Omental fat pad (tissue), 4 donors: ENCODE measurements at places on chromosomes 7 and 10. TPM values are rescaled to one million over a fixed set of nuclear protein-coding genes. Genes with fewer than 3 reads are reported as not detected.

DNA sequence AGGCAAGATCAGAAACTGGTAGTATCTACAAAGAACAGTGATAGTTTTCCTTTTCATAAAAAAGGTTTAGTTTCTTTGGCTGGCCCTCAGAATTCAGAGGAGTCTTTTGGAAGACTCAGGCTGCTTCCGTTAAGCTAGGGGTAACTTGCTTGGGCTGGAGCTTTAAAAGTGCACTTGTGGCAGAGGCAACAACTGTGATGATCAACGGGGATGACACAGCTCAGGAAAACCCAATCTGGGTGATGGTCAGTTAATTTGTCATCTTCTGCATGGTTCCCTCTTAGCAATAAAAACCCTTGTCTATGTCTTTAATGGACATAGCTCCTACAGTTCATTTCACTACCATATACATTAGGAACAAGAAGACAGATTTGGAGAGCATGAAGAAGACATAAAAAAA lies 46.7 kb downstream of the SGMS1 start:
- DNase-seq = no peak

DNA sequence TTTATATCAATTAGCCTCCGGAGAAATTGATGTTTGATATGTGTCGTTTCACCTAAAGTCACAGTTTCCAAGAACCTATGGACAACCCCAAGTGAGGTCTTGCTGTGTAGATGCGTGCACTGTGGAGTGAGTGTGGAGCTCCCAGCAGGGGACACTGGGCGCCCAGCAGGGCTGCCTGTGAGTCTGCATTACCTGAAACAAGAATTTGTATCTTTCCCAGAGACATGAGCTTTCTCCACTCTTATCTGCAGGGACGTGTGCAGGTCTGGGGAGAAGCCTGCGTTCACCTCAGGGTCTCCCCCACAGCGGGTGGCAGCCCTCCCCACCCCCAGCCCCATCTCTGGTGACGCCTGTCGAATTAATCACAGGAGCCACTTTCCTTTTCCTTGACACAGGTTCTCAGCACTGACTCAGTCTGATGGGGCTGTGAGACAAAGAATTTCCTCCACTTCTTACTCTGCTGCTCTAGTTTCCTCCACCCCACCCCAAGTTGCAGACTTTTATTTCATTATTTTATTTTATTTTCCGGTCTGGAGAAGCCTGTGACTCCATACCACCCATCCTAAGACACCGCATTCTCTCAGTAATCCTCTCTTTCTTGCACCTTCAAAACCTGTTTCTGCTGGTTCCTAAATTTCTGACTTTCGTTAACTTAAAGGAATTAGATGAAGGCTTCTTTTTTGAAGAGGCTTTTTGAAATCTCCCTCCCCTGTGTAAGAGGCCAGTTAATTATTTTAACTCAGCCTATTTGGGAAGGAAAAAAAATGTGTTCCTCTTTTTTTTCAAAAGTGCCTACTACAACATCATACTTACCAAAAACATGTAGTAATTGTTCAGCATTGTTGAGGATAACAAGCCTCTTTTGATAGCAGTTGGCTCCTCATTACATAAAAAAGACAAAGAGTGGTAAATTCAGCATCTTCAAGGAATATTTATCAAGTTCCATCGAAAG lies 17.0 kb upstream of the INSIG1 start:
- no peak for DNase-seq

DNA sequence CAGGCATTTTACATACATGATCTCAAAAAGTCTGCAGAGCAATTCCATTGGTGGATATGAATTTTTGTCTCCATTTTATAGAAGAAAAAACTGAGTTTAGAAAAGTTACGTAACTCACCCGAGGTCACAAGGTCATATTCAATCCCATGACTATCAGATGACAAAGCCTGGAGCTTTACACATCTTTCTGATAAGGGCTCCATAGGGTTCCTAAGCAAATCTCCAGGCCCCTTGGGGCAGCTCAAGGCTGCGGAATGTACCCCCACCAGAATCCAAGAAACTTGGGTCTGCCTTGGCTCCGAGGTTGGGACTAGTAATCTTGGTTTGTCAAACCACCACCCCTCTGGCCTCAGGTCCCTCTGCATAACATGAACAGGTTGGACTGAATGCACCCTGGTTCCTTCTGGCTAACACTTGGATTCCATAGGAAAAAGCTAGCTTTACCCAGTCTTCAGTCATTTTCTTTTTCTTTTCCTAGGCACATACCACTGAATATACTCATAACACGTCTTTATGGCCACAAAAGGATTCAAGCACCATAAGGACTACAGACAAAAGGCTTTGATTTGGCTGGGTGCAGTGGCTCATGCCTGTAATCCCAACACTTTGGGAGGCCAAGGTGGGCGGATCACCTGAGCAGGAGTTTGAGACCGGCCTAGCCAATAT lies 55.5 kb downstream of the PIP4K2A start:
- DNase-seq = no peak

DNA sequence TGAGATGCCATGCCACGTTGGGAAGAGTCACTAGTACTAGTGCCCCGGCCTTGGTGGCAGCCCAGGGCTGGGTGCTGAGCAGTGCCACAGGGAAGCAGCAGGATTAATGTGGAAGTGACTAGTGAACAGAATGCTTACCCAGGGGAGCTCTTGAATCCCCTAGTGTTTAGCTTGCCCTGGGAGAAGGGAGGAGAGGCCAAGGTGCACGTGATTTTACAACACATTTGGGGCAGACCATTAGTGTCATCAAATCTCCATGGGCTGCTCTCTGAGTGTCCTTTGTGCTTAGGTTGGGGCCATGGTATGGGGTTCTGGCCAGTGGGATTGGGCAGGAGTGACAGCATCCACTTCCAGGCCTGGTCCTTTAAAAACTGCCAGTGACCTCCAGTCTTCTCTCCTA lies 37.5 kb downstream of the ARHGAP22 start:
- no peak for DNase-seq

DNA sequence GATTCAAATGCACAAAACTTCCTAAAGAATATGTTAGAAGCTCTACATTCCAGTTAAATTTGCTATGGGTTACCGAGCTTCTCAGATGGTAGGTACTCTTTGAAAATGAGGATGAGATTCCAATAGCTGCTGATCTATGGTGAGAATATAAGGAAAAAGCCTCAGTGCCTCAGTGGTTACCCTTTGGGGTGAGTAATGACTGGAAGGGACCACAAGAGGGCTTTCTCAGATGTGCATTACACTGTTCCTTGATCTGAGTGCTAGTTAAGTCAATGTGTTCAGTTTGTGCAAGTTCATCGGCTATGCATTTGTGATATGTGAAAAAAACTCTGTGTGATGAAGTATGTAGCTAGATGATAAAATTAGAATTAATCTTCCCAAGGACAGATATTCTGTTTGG lies 3.5 kb downstream of the NRCAM start:
- DNase-seq = no peak

DNA sequence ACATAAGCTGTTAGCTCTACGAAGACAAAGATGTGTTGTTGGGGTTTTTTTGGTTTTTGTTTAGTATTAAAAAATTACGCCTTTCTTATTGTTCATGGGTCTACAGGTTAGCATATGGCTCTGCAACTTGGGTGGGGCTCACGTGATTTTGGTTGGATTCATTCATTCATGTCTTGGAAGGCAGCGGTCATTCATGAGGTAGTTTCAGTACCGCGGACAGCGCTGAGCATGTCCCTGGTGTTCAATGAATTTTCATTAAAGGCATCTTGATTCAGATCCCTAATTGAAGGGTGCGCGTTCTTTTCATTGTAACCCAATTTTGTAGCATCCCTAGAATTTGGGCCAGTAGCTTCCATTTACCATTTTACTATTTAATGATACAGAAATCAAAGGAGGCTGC lies 42.9 kb upstream of the TCERG1L start:
- no peak for DNase-seq

- no peak for DNase-seq
Measured at GRCh38 chr7:157793973-157794745, 457.4 kb downstream of the DNAJB6 start.

DNA sequence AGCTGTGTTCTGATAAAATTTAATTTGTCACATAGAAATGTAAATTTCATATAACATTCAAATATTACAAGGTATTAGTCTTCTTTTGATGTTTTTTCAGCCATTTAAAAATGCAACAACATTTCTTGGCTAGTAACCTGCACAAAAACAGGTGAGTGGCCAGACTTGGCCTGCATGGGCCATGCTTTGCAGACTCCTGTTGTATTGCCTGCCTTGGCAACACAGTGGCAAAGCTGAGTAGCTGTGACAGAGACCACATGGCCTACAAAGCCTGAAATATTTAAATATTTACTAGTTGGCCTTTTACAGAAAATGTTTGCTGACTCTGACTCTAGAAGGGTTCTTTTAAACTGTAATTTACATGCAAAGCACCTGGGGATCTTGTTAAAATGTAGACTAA lies 13.5 kb upstream of the TBX20 start:
- DNase-seq = no peak

DNA sequence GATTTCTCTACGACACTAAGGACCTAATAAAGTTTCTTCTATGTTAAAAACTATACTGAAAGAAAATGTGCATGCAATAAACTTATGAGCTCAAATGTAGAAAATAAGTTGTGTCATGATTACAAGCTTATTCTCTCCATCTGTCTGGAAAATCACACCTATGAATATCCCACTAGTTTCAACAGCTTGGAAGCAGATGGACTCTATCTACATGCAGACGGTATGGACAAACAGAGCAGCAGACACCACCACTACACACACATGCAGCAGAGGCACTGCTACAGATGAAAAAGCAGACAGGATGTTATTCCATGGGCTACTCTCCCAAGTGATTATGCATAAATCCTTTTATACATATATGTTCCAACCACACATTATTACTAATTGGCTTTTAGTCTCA lies 123.4 kb upstream of the TARP start:
- DNase-seq = no peak

DNA sequence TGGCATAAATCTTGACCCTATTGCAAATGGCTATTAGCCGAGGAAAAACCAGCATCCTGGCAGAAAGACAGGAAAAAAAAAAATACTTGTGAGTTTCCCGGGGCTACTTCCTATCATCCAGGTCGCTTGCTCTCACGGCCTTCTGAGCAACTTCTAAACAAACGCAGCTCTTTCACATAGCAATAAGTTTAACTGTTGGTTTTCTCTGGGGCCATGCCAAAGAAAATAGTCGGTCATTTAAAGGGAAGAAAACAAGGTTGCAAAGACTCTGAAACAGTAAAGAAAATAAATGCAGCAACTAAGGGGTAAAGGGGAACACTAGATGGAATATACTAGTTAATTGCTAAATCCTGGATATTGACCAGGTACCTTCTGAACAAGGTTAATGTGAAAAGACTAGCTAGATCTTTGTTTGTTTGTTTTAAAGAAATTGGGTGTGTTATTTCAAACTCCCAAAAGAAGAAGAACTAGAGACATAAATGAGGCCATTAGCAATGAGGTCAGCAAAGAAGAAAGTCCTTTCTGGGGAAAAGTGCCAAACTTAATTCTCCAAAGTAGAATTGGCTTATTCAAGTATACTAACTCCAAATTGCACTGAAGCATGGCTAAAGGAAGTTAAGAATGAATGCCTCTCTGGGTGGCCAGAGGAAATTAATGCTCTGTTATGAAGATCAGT lies 54.2 kb downstream of the SLC39A12 start:
- no peak for DNase-seq

- DNase-seq = no peak
Measured at GRCh38 chr10:76732306-76732705, 905.3 kb downstream of the KCNMA1 start.

The UCMA gene
- not detected for total RNA-seq

The PON1 gene
- total RNA-seq = 0.38 TPM

The RASSF4 gene
- total RNA-seq = 127 TPM

The OTUD1 gene
- 11.5 TPM for total RNA-seq

The DPYSL4 gene
- 3.0 TPM for total RNA-seq

The GRID1 gene
- 1.7 TPM for total RNA-seq

The RAPGEF5 gene
- 34.7 TPM for total RNA-seq
